EL (cell line): ENCODE measurements at places on chromosomes 5 and 9.
A peak's percentile ranks its signal among the peaks of the same experiment; 100 is the strongest.

GRCh38 chr9:85723215-85723614 is 18.5 kb downstream of the AGTPBP1 start:
- DNase-seq = no peak

GRCh38 chr9:28092981-28093936 is 520.0 kb upstream of the C9orf72 start:
- DNase-seq = no peak

GRCh38 chr5:96664669-96665068 is 2.5 kb downstream of the CAST start:
- no peak for DNase-seq

DNA sequence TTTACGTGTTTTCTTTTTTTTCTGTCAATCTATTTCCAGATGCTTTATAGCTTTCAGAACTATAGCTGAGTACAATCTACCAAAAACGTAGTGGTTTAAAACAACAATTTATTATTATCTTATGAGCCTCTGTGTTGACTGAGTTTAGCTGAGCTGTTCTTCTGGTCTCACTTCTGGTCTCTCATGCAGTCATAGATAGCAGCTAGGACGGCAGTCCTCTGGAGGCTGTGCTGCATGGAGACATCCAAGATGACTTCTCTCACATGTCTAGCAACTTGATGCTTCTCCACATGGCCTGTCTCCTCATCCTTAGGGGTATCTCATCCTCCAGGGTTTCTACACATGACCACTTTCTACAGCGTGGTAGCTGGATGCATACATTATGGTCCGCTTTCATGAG is 22.0 kb upstream of the RAD23B start:
- no peak for DNase-seq

DNA sequence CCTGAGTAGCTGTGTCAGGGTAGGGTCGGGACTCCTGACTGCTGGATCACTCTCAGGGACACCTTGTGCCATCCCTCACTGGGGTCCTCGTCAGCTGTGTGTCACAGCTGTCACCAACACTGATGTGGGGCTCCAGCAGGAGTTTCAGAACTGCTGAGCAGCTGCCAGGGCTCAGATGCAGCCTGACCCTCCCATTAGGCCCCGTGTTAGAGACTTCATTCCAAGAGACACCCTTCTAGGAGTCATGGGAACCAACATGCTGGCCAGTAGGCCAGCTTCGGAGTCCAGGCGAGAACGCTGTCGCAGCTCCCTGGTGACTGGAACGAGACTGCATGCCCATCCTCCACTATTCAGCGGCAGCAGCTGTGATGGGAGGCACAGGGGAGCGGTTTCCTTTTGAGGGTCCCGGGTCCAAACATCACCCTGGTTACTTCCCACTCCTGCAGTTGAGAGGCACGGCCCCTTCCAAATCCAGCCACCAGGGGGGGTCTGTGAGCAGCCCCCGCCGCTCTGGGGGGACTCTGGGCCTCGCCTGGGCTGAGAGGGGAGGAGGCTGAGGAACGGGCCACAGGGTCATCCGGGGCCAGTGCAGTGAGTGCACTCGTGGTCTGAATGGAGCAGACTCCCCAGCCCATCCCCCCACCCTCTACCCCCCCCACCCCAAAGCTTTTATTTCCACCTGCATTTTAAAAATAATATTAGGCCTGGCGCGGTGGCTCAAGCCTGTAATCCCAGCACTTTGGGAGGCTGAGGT is 12.6 kb upstream of the TCF7 start:
- peak; percentile 44 for DNase-seq

DNA sequence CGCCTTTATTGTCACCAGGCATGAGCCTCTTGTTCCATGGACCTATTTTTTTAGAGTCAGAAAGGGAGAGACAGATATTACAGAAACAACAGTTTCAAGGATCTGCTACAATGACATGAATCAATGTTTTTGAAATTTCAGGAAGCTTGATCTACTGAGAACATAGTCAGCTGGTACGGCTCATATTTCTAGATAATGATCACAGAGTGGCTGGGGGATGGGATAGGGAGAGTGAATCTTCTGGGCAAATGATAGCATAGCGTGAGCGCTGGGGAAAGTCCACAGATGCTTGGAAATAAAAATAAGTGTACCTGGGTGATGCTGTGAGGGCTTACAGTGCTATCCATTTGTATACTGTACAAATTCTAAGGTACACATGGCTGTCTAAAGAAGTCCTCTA is 340.4 kb downstream of the EBF1 start:
- DNase-seq = no peak

DNA sequence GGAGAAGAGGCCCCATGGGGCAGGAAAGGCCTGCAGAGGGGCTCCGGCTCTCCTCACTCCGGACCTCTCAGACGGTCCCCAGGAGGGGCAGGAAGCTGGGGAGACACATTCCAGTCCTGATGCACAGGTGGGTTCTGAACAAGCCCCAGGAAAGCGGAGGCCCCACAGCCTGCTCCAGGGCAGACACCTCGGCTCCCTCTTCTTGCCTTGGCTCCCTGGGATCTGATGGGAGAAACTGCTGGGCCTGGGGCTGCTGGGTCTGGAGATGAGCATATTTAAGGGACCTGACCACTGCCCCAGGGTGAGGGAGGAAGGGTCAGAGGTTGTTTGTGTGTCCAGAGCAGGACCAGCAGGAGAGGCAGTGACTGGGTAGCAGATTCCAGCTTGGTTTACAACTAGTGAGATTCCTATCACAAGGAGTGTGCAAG is 1.2 kb downstream of the CORO2A start:
- DNase-seq = no peak

- no peak for DNase-seq
Observed at GRCh38 chr9:34240006-34240405, 61.2 kb downstream of the UBAP1 start.

DNA sequence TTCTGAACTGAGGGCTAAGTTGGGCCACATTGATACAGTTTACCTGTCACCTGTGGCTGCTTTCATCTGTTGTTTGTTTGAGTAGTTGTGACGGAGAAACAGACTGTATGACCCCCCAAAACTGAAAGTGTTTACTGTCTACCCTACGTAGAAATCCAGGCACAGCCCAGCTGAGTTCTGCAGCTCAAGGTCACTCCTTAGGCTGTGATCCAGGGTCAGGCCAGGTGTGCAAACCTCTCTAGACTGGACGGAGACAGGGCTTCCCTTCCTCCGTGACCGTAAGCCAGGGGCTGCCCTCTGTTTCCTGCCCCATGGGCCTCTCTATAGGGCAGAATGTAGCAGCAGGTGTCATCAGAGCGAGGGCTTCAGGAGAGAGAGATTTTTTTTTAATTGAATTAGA is 207.9 kb upstream of the OTULINL start:
- no peak for DNase-seq

DNA sequence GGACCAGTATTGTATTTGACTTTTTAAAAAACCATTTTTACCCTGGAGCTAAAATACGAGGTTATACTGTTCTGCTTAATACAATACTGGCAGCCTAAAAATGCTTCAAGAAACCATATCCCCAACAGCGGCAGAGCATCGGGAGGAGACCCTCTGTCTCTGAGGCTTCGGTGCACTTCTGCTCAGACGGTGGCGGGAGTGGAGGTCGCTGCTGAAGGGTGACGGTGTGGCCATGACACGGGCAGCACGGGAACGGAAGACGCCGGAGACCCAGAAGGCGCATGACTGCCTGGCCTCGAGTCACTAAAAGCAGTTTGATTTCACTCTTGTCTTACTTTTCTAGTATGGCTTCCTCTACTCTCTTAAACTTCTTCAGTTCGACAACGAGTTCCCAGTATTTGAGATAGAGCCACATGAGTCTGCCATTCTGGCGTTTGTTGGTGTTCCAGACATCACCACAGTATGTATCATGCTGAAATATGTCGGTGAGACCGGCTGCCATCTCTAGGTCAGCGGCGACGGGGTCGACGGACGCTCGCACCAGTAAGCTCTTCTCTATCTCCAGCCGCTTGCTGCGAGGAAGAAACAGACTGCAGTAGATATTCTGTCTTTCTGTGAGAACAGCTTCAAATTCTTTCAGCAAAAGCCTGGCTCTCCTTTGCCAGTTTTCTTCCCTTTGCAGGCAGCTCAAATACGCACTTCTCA is 12.8 kb downstream of the CCDC127 start:
- DNase-seq = no peak

- DNase-seq = peak; percentile 16
Observed at GRCh38 chr5:57895766-57896165, 413.2 kb upstream of the ACTBL2 start.
